ENCODE measurements at places on chromosomes 1 and 21.

- DNase-seq: no peak
Observed at GRCh38 chr1:222665964-222666363, 46.3 kb downstream of the AIDA start.

- no peak for DNase-seq
Observed at GRCh38 chr1:11955221-11955620, 20.7 kb downstream of the PLOD1 start.

DNA sequence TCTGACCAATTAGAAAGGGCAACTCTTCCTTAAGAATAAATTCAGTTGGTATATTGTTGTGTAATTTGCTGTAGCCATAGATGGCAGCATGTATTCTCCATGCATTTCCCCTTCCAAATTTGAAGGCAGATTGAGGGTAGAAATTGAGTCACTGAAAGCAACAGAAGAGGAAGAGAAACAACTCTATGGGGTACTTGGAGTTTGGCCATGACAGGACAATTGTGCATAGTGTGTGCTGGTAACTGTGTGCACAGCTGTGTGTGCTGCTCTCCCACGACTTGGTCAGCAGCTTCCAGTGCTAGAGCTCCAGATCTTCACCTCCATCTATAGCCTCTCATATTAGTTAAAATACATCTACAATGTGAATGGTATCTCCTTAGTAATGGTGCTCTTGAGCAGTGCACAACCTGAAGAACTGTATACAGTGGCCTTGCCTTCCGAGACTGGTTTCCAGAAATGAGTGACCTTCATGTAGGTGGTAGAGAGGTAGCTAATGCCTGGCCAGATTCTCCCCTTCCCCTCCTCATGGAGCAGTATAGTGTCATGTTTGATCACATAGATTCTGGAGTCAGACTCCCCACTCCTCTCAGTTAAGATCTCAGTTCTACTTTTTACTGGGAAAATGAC is 882 bp upstream of the FCAMR start:
- no peak for DNase-seq

DNA sequence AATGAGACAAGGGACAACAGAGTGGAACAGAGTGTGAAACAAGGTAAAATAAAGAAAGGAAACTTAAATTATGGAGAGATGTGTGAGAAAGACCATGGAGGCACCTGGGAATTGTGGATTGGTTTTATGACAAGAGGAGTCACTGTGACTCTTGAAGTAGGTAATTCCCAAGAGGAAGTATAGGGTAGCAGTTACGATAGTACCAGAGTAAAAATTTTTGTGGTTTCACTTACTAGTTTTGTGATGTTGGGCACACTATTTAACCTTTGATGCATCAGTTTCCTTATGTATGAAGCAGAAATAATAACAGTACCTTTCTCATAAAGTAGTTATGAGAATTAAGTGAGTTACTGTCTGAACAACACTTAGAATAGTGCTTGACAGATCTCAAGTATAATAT is 267.9 kb upstream of the DPYD start:
- DNase-seq: no peak

- DNase-seq: no peak
Observed at GRCh38 chr1:219991511-219991810, 54.8 kb downstream of the EPRS1 start.

GRCh38 chr1:69842326-69842725 is 274.6 kb downstream of the LRRC7 start:
- no peak for DNase-seq

DNA sequence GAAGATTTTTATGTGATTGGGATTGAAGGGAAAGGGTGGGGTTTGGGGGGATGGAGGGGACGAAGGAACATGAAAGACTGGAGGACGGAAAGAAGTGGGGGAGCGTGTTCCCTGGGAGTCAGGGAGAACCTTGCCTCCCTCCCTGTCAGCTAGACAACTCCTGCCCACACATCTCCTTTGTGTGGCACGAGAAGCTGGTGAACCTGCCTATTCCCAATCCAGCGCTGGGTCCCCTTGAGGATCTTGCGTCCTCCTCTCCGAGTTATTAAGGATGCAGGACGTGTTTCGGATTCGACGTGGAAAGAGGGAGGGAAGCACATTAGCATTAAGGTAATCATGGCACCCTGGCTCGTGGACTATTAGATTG is 1.4 kb downstream of the LRRC7 start:
- no peak for DNase-seq

- no peak for DNase-seq
Observed at GRCh38 chr1:201473296-201473695, 4.3 kb upstream of the PHLDA3 start.

DNA sequence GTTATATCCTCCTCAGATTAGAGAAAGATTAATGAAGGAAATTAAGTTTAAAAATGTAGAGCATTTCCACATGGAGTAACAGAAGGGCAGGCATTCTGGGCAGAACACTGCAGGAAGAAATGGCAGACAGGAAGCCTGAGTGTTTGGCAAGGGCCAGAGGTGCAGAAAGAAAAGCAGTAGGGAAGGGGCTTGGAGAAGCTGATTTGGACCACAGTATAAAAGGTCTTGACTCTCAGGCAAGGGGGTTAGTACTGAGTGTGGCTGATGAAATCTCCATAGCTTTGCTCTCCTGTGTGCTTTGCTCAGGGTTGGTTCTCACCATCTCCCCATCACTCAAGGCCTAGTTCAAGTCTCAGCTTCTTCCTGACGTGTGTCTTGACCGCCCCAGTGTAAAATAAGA is 80.2 kb downstream of the SLC45A1 start:
- DNase-seq: no peak

GRCh38 chr1:111857194-111857651 is 101.5 kb downstream of the DDX20 start:
- no peak for DNase-seq

- DNase-seq: no peak
Observed at GRCh38 chr1:204684571-204685235, 835 bp downstream of the LRRN2 start.

- no peak for DNase-seq
Observed at GRCh38 chr21:16194788-16195537, 465.2 kb downstream of the USP25 start.

DNA sequence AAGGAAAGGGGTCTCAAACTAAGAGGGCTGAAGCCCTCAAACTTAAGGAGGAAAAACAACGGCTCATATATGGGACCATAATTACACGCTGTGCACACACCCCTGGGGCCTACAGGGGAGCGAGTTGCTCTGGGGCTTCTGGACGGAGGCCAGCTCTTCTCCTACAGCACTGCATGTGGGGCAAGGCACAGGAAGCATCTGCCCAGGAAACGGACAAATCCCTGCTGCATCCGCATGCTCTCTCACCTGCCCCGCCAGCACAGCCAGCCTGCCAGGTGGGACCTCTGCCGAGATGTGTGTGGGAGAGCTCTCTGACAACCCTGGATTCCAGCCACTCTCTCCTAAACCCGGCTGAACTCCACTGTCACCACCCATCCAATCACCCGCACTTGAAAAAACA is 54.1 kb downstream of the MRPL37 start:
- no peak for DNase-seq

- no peak for DNase-seq
Observed at GRCh38 chr1:204338997-204339396, 20.7 kb downstream of the PLEKHA6 start.

DNA sequence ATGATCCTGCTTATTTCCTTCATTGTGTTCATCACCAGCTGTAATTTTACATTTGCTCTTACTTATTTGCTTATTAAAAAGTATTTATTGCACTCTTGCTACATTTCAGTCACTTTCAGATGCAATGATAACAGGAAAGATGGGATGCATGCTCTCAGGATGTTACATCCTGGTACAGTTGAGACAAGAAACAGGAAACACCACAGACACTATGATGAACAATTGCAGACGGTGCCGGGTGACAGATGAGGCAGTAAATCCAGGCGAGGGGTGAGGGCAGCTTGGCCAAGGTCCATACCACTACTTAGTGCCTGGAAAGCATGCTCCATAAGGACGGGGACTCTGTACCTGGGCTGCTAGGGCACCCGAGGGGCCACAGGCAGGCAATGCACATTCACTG is 156.6 kb upstream of the RAB4A start:
- no peak for DNase-seq

- DNase-seq: no peak
Observed at GRCh38 chr1:183655562-183656075, 2.5 kb upstream of the APOBEC4 start.

- no peak for DNase-seq
Observed at GRCh38 chr1:32263744-32264143, 12.7 kb downstream of the LCK start.

DNA sequence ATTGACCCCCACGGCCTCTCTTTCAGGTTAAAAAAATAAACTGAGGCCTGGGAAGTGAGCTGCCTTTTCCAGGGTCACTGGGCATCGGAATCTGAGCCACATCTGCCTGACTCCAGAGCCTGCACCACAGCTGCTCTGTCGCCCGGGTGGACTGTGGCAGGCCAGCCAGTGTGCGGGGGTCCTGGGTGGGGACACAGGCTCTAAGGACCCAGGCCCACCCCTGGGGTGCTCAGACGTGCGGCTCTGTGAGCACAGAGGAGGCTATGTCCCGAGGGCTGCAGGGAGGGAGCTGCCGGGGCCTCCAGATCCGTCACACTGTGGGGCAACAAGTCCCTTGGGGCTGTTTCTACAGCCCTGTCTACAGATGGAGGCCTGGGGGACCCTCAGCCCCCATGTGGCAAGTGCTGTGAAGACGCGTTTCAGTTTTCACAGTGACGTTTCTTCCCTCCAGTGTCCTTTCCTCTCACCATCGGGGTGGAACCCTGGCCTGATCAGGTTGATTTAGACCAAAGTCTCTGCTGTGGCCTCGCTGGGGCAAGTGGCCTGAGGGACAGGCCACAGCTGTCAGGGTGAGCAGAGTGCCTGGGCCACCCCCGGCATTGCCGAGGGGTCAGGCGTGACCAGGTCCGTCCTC is 39.2 kb upstream of the ACTRT2 start:
- DNase-seq: no peak

DNA sequence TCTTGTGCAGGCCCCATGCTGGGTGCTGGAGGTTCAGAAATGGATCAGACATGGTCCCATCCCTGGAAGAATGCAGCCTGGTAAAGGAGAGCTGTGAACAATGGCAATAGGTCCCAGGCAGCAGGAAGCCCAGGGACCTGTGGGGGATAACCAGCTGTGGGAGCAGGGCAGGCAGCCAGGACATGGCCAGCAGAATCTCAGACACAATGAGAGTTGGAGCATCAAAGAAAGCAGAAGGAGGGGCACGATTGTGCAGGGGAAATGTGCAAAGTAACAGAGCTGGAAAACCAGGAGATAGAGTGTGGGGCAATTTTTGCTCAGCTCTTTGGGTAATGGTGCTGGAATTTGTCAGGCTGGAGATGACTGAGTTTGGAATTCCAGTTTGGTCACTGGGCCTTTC is 44.3 kb downstream of the C8B start:
- DNase-seq: no peak

DNA sequence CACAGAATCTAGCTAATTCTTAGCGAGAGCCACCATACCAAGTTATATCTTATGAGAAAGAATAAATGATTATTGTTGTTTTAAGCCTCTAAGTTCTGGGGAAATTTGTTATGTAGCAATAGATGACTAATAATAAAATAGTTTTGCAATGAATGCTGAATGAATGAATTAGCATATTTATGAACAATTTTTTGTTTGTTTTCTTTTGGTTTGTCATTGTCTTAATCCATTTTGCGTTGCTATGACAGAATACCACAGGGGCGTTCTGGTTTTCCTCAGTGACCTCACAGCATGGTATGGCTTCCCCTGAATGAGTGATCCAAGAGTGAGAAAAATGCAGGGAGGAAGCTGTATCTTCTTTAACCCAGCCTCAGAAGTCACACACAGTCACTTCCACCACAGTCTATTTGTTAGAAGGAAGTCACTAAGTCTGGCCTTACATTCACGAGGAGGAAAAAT is 53.8 kb upstream of the HPDL start:
- peak; percentile 48 for DNase-seq

DNA sequence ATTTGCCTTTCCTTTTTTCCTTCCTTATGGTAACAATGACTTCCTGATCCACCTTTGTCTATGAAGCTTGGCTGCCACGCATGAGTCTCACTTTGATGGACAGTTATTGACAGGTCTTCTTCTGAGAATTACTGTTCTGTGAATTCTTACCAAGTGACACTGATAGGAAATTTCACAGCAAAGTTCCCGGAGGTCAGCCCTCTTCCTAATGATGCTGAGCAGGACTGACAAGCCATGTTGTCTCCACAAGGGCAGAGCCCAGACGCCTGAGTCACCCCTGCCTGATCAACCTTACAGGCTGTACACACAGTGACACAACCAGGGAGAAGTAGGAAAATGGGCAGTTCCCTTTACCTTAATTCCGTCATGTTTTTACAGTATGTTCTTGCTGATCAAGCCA is 44.2 kb downstream of the ZC3H11B start:
- no peak for DNase-seq

DNA sequence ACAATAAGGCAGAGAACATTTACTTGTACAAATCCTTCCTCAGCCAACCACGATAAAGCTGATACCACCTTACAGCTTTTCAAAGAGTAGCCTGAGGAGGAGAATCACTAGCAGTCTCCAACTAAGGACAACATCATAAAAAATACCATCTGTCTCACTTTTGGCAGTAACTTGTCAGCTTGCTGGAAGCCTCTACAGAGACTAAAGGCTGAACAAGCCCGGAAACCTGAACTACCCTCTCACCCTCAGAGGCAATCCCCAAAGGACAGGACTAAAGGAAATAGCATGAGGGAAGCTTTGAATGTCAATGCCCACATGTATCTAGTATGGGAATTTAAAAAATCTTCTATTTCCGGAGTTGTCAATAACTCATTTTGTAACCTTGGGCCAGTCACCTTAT is 10.6 kb downstream of the SRSF4 start:
- DNase-seq: no peak

DNA sequence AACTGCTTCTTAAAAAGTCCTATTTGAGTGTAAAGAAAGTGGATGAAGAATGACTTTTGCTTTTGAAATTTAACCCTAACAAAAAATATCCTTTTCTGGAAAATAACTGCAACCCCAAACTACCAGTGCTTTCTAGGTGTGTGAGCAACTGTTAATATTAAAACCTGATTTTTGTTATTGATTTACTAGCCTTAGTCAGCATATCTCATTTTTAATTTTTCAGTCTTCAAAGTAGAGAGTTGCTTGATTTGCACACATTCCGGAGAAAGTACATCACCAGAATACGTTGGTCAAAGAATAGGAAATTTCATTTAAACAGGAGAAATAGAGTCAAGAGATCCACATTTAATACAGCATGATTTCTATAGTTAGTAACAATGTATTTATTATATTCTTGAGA is 141.8 kb upstream of the ADAMTS5 start:
- no peak for DNase-seq

- DNase-seq: no peak
Observed at GRCh38 chr1:55257958-55258357, 42.8 kb upstream of the USP24 start.

- DNase-seq: no peak
Observed at GRCh38 chr1:52263153-52263910, 102.7 kb downstream of the CC2D1B start.

- DNase-seq: no peak
Observed at GRCh38 chr1:220681220-220681880, 8.8 kb upstream of the C1orf115 start.
